ENCODE measurements at places on chromosomes 12 and 14. TPM values are rescaled to one million over a fixed set of nuclear protein-coding genes. Genes with fewer than 3 reads are reported as not detected.

DNA sequence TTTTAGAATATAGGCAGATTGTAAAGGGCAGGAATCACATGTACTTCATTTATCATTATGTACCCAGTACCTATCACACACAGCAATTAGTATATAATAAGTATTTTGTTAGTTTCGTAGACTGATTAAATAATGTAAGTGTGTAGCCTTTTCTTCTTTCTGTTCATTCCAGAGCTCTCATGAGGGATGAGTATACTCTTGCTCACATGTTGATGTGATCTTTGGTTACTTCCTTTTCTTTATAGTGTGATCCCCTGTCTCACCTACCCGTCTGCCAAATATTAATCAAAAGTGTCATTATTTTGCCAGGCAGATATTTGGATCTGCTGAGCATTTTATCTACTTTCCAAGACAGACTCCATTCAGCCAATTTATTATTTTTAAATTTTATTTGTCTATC lies 156.1 kb downstream of the PCNX1 start:
- no peak for DNase-seq

GRCh38 chr12:50072198-50072907 lies 12.8 kb upstream of the SMARCD1 start:
- no peak for DNase-seq

GRCh38 chr12:67026487-67027246 lies 242.5 kb upstream of the CAND1 start:
- DNase-seq: no peak

Gene PTCSC3
- 2.0 TPM for polyA plus RNA-seq

- DNase-seq: peak; percentile 18
Measured at GRCh38 chr14:53043027-53043581, 92.3 kb upstream of the FERMT2 start.

GRCh38 chr12:81863406-81863805 lies 104.3 kb upstream of the PPFIA2 start:
- no peak for DNase-seq

DNA sequence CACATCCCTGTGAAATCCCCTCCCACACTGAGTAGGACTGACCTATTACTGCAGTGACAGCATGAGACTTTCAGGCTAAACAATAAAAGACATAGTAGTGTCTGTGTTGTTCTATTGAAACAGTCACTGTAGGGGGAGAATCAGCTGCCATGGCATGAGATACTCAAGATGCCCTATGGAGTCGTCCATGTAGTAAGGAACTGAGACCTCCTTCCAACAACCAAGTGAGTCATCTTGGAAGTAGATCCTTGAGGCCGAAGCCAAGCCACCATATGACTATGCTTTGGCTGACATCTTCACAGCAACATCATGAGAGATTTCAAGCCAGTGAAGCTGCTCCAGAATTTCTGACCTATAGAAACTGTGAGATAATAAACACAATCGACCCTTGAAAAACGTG lies 12.1 kb upstream of the LRP6 start:
- no peak for DNase-seq

Gene ASPG
- polyA plus RNA-seq: 11.5 TPM

- DNase-seq: no peak
Measured at GRCh38 chr12:52257074-52257551, 17.3 kb upstream of the KRT86 start.

- peak; percentile 84 for DNase-seq
Measured at GRCh38 chr12:13179211-13180074, 17.1 kb upstream of the EMP1 start.

Gene KLHL33
- polyA plus RNA-seq: 0.27 TPM

DNA sequence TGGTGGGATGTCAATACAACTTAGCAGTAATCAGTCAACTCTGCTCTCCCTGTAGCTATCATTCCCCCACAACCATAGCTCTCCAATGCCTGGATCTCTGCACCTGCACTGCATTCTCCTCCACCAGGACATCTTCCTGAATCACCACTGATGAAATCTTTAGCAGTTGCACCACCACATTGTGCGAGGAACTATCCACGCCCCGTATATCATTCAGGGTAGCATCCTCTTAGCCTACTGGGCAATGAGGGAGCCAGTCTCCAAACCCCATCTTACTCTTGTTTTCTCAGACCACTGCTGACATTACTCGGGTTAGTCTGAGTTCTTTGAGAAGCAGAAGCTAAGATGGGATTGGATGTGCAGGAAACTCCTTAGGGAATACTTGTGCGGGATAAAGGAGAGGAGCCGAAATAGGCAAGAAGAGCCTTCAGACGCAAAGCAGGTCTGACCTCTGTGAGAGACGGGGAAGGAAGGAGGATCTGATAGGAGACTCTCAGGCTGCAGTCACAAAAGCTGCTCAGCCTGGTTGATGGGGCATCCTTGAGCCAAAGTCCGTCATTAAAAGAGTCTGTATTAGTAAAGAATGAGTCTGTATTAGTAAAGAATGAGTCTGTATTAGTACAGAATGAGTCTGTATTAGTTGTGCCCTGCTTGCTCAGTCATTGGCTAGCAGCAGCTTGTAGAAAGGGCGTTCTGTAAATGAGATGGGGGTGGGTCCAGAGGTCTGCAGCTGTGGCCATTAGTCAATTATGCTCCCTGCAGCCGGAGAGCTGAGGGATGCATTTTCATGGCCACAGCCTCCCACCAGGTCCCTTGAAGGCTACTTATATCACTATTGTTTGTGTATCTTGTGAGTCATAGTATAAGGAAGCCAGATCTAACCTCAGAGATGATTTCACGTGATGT lies 49.6 kb upstream of the RASSF3 start:
- no peak for DNase-seq

GRCh38 chr12:32477714-32478113 lies 78.4 kb downstream of the FGD4 start:
- no peak for DNase-seq

- no peak for DNase-seq
Measured at GRCh38 chr12:121580959-121581685, at the start of gene KDM2B. Gene KDM2B (minus strand): TSS chr12:121581023. CDS start chr12:121580911, 112 bp downstream.
